IPS DF 6.9 (cell line): ENCODE measurements at places on chromosomes 12 and 14.

DNA sequence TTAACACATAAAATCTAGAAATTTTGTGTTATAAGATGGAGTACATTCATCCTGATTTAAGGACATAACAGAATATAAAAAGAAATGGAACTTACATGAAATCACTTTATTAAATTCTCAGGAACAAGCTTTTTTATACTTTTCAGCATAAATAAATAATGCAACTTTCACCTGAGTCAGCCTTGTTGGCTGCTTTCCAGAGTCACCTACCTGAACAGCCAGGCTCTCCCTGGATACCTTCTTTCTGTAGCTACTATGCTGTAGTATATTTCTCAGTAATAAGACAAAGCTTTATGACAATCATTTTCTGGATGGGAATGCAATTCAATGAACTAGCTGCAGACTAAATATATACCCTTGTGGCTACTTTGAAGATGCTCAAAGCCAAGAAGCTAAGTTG is 111.9 kb downstream of the NTS start:
- no peak for DNase-seq

GRCh38 chr12:65464930-65465329 is 186.4 kb downstream of the MSRB3 start:
- no peak for DNase-seq

DNA sequence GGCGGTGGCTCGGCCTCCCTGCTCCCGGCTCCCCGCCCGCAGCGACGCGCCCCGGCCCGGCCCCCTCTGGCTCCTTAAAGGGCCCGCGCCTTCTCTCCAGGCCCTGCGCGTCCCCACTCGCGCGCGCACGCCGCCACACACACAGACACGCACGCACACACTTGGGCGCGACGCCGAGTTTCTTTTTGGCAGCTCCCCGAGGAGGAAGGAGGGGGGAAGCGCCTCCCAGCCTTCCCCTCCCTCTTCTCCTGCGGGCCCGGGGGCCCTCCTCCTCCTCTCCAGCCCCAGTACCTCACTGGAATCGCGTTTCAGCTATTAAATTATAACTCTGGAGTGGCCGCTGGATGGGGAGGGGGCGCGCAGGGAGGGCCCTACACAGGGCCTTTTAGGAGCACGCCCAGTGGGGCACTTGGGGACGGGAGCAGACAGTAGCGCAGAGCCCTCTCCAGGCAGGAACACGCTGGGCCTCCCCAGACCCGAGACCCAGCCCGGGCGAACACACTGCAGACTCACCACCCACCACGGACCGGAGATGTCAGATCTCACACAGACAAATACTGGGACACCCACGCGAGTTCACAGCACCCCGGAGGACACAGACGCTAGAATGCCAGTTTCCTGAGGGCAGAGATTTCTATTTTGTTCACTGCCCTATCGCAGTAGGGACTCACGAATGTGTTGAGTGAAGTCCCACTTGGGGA is 411 bp upstream of the NCOR2 start:
- DNase-seq, result no peak

- no peak for DNase-seq
Measured at GRCh38 chr12:30882706-30883105, 43.8 kb upstream of the TSPAN11 start.

DNA sequence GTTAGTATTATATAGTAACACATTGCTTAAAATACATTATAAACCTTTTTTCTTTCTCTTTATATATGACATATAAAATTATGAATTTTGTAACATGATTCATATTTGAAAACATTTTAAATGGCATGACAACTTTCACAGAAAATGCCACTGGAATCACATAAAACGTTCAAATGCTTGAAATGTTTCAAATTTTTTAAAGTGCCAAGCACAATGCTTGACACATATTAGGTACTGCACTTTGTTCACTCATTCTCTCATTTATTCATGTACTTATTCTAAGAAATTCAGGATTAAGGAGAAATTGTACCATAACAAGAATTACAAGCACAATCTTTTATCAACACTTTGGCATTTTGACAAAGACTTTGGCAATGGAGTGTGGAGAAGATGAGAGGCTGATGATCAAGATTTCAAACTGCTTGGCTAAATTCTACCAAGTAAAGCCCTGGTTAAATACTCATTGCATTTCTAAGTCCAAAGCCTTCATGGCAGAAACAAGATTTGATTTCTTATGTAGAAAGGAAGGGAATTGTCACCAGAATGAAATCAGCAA is 232.2 kb downstream of the C12orf50 start:
- no peak for DNase-seq
